ENCODE measurements at places on chromosomes 4 and X.
A peak's percentile ranks its signal among the peaks of the same experiment; 100 is the strongest.

DNA sequence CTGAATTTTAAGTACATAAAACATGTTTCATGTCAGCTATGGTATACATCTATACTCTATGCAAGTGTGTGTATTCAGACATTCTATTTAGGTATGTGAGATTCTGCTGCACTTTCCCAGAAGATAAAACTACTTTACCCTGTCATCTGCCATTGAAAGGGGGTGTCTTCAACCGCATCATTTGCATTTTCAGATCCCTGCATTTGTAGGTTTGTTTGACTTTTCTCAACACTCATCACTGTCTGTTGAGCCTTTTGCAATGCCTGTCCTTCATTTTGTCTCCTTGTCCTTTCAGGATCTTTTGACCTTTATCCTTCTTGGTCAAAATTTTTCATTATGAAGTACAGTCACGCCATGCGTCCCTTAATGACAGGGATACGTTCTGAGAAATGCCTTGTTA is 103.5 kb downstream of the TMA16 start:
- no peak for DNase-seq

DNA sequence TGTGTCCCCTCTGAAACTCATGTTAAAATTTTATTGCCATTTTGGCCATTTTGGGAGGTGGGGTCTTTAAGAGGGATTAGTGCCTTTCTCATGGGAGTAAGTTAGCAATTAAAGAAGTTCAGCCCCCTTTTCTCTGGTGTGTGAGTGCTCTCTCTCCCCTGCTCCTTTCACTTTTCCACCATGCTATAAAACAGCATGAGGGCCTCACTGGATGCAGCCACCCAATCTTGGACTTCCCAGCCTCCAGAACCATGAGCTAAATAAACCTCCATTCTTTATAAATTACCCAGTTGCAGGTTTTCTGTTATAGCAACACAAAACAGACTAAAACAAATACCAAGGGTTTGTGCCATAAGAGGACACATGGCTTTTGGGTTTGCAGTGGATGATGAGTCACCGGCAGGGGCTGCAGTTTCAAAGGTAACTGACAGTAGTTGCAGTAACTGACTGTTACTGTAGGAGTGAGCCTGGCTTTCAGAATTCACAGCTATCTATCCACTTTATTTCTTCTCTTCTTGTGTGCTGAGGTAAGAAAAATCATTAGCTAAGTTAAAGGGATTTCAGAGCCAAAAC is 121.5 kb downstream of the PPEF1 start:
- no peak for DNase-seq

DNA sequence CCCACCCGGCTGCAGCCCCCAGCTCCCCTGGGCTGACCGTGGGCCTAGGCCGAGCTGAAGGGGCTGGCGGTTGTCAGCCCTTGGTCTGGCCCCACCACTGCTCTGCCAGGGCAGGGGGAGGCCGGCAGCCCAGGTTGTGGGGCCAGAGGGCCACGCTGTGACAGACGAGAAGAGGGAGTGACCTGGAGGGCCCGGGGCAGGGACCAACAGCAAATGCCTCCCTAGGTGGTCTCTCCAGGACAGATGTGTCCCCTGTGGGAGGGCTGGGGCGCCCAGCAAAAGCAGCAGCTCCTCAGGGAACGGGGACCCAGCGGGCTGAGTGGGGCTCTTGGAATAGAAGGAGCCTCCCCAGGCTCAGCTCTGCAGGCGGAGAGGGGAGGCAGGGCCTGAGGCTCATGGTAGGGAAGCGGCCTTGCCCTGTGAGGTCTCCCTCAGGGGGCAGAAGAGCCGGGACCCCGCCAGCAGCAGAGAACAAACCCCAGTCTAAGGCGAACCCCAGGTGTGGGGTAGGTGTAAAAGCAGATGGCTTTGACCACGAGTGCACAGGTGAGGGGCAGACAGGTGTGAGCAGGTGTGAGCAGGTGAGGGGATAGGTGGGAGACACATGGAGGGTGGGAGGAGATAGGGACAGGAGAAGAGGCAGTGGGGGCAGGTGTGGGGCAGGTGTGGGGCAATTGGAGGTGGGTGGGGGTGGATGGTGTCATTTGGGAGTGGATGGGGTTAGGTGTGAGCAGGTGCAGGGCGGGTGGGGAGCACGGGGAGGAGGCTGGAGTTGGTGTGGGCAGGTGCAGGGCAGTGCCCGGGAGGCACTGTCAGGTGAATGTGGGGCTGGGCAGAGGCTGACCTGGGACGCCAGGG is 34.1 kb upstream of the SPON2 start:
- no peak for DNase-seq

- no peak for DNase-seq
Measured at GRCh38 chr4:183658362-183659028, 490 bp downstream of the RWDD4 start.

- DNase-seq, result no peak
Measured at GRCh38 chr4:31474221-31474620, 754.1 kb downstream of the PCDH7 start.

DNA sequence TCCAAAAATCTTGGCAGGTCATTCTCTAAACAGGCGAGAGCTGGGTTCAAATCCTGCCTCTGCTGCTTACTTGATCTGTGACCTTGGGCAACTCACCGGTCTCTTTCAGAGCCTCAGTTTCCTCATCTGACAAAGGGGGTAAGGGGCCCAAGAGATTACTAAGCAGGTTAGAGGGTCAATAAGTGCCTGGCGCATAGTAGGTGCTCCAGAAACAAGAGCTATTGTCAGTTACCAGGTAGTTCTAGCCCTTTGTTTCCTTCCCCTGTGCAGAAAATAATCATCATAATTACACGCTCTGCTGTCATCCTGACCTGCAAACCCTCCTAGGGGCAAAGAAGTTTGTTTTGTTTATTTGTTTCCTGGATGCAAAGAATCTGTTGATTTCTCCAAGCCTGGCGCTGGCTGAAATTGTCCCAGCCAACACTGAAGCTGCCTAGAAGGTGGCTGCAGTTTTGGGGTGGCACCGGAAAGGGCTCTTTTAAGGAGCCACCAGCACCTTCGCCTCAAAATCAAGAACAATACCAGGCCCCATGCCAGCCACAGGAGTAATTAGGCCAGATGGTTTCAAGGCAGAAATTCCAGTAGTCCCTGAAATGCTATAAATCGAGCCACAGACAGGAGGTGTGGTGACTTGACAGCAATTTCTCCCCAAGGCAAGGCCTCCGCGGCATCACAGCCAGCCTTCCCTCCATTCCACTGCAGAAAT is 10.2 kb upstream of the KIAA0232 start:
- DNase-seq, result no peak

DNA sequence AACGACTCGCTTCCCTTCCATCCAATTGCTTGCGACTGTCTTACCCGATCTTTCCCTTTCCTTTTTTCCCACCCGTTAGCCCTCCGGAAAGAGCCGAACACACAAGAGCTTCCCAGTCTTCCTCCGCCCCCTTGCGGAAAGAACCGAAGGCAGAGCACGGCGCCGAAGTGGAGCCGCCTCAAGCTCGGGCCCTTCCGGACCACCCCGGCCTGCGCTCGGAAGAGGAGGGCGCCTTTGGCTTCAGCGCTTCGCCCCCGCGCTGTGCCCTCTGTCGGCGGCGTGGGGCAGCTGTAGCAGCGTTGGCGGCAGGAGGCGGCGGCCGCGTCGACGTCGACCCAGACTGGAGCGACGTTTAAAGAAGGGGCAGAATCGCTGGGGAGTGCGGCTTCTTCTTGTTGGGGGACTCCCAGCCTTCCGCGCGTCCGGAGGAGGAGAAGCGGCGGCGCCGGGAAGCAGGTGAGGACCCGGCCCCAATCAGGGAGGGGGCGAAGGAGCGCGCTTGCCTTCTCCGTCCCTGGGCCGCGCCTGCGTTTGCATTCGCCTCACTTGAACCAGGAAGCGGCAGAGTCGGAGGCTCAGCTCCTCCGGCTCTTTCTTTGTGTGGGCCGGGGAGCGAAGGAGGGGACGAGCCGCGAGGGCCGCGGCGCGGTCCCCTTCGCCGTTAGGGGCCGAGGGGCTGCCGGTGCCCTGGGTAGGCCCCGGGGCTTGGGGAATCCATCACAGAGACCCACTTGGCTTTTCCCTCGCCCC is at the start of gene ZBTB33:
Gene ZBTB33, plus strand, starts transcription at position 291 of the 750 bp plus-strand sequence. CDS start 2,604 bp downstream, outside the sequence.
- peak; percentile 59 for DNase-seq

- no peak for DNase-seq
Measured at GRCh38 chr4:188268131-188268908, 129.1 kb downstream of the TRIML1 start.

DNA sequence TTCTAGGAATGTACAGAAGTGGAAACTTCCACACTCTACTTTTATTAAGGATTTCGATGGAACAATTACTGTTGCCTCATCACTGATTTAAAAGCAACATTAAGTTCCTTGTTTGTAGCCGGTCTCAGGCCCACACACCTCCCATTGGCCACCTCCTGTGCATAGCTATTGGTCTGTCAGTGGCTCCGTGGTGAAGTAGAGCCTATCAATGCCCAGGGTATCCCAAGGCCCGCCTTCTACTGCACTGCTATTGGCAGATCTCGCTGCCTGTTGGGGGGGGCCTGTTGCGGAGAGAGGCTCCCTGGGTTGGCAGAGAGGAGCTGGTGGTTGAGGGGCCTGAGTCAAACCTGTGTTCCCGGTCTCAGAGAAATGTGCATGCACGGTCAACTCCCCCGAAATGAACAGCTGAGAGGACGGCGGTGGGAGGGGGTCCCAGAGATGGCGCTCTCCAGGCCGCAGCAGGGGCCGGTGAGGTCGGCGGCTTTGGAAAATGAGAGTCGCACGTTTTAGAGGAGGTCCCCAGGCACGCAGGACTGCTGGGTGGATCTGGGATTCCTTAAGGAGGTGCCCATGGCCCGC is 4.9 kb upstream of the ARAF start:
- DNase-seq, result peak; percentile 45

GRCh38 chr4:123950530-123950929 is 553.9 kb downstream of the SPRY1 start:
- no peak for DNase-seq
